ENCODE measurements at places on chromosomes 2 and 18.

GRCh38 chr2:24375349-24376087 lies 15.2 kb upstream of the ITSN2 start:
- DNase-seq: no peak

GRCh38 chr2:109209412-109209811 lies 80.4 kb downstream of the SH3RF3 start:
- DNase-seq: no peak

GRCh38 chr2:38440655-38441054 lies 63.6 kb upstream of the ATL2 start:
- DNase-seq: no peak

DNA sequence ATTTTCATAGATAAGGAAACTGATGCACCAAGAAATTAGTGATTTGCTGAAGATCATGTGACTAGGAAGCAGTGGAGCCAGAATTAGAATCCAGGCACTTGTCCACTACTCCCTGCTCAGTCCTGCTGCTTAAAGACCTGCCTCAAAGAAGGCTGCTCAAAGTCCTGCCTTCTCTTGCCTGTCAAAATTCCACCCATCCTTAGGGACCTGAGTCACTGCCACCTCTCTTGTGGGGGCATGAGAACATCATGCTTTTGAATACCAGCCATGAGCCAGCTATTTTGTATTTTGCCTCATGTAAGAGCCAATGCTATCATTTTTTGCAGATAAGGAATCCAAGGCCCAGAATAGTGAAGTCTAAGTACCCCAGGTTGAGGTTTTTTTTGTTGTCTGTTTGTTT lies 47.1 kb downstream of the DDX1 start:
- DNase-seq: no peak

DNA sequence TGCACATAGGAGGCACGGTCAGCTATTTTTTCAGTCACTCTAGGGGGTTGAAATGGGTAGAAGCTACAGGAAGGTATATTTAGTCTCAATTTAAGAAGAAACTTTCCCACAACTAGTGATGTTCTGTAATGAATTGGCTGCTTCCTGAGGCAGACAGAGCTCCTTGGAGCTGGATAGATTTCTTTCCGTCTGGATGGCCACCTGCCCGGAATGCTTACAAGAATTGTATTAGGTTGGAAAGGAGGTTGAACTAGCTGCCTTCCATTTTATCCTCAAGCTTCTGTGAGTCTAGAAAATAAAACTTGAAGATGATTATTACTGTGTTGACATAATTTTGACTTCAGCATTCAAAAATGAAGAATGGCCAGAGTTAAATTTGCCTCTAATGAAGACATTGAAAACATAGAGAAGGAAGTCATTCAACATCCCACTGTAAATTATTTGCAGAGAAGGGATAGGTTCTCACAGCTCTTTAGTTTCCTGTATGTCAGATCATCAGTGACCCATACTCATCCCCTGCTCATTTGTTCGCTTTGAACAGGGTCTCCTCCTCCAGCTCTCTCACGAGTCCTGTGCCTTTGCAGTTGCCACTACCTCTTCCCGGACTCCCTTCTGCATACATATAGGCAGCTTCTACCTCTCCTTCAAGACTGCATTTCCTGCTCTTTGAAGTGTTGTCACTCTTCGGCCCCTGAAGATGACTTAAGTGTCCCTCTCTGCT lies 88.8 kb downstream of the CRIM1 start:
- no peak for DNase-seq

Measured in activated naive CD4-positive, alpha-beta T cell treated with anti-CD3 and anti-CD28 coated beads for 36 hours (primary cell).